ENCODE measurements at places on chromosomes 7 and 10. TPM values are rescaled to one million over a fixed set of nuclear protein-coding genes. Genes with fewer than 3 reads are reported as not detected.

Gene HTR7
- total RNA-seq, result 0.28 TPM

Gene EN2
- not detected for total RNA-seq

Gene KCNIP2
- 0.25 TPM for total RNA-seq

Gene TMEM254
- 4.1 TPM for total RNA-seq

Gene WDFY4
- total RNA-seq, result 7.1 TPM

Gene PNLIPRP2
- not detected for total RNA-seq

Gene ZNF746
- total RNA-seq, result 16.7 TPM

Gene HOXA2
- total RNA-seq, result 0.59 TPM

Gene OR2A12
- not detected for total RNA-seq

Gene ERVW-1
- not detected for total RNA-seq

Gene CCL24
- total RNA-seq, result not detected

Gene SRRM3
- 0.53 TPM for total RNA-seq

Gene ZPBP
- not detected for total RNA-seq

Gene UBTD1
- total RNA-seq, result 58.4 TPM

Gene CALHM1
- not detected for total RNA-seq

Gene CAMK1D
- total RNA-seq, result 3.1 TPM

Gene CLCN1
- not detected for total RNA-seq

Gene PNLIPRP3
- not detected for total RNA-seq

Gene PON3
- 0.20 TPM for total RNA-seq

Gene ECD
- total RNA-seq, result 29.9 TPM

Gene EMX2
- not detected for total RNA-seq

Gene LIPK
- total RNA-seq, result not detected

Gene ARMC3
- total RNA-seq, result not detected

Gene VSTM4
- total RNA-seq, result 0.26 TPM

Gene AKR1C2
- total RNA-seq, result 2.5 TPM

Gene PITX3
- 0.07 TPM for total RNA-seq

Gene CPA2
- not detected for total RNA-seq

Gene PLPP4
- 5.2 TPM for total RNA-seq

Gene GSDME
- total RNA-seq, result 28.3 TPM

Gene MYO1G
- 0.11 TPM for total RNA-seq

Gene CFAP58
- 0.46 TPM for total RNA-seq

Gene ATRNL1
- total RNA-seq, result 0.07 TPM

Gene RHOBTB1
- 29.1 TPM for total RNA-seq

Gene GSAP
- 2.6 TPM for total RNA-seq

Gene CYP26C1
- 0.33 TPM for total RNA-seq

Gene KCNMA1
- 0.59 TPM for total RNA-seq

Gene MEIG1
- total RNA-seq, result not detected

Gene PTPN20
- total RNA-seq, result 0.26 TPM

Gene IL6
- total RNA-seq, result 16.3 TPM

Gene PRPS1L1
- total RNA-seq, result not detected

Gene ORAI2
- 102 TPM for total RNA-seq

Gene PTPRN2
- total RNA-seq, result 0.53 TPM

Gene ADRA2A
- total RNA-seq, result 0.49 TPM

Gene TRIM50
- total RNA-seq, result not detected

Gene MSMB
- not detected for total RNA-seq

Gene MRC1
- total RNA-seq, result 2.4 TPM

Gene WAPL
- total RNA-seq, result 53.0 TPM

Gene UCMA
- total RNA-seq, result not detected

Gene FAM25G
- not detected for total RNA-seq

Gene NRG3
- 0.04 TPM for total RNA-seq

Gene SPDYE1
- total RNA-seq, result not detected

Gene GOLGA7B
- under 0.01 TPM for total RNA-seq

Data from pulmonary artery endothelial cell (primary cell).